ENCODE measurements at places on chromosomes 2 and 18. TPM values are rescaled to one million over a fixed set of nuclear protein-coding genes. Genes with fewer than 3 reads are reported as not detected.
A peak's percentile ranks its signal among the peaks of the same experiment; 100 is the strongest.

Gene SGO2
- 13.1 TPM for total RNA-seq

- no peak overlapping the region for H3K4me3 ChIP-seq
- no peaks in the 10 kb centered on the region for H3K4me1 ChIP-seq
- H3K27me3 ChIP-seq = peaks cover 17% of the 10 kb centered on the region
These were observed 341.8 kb downstream of the ALK start for GRCh38 chr2:29579495-29580169.

- no peak overlapping the region for H3K27ac ChIP-seq
- H3K4me3 ChIP-seq = no peak overlapping the region
- no peaks in the 10 kb centered on the region for H3K27me3 ChIP-seq
- peaks cover 5% of the 10 kb centered on the region for H3K4me1 ChIP-seq
- DNase-seq = no peak
- peaks cover 7% of the 10 kb centered on the region for H3K36me3 ChIP-seq
These were observed 10.9 kb downstream of the ALS2 start for GRCh38 chr2:201769666-201770373.

Gene MDH1B
- total RNA-seq = 2.8 TPM

DNA sequence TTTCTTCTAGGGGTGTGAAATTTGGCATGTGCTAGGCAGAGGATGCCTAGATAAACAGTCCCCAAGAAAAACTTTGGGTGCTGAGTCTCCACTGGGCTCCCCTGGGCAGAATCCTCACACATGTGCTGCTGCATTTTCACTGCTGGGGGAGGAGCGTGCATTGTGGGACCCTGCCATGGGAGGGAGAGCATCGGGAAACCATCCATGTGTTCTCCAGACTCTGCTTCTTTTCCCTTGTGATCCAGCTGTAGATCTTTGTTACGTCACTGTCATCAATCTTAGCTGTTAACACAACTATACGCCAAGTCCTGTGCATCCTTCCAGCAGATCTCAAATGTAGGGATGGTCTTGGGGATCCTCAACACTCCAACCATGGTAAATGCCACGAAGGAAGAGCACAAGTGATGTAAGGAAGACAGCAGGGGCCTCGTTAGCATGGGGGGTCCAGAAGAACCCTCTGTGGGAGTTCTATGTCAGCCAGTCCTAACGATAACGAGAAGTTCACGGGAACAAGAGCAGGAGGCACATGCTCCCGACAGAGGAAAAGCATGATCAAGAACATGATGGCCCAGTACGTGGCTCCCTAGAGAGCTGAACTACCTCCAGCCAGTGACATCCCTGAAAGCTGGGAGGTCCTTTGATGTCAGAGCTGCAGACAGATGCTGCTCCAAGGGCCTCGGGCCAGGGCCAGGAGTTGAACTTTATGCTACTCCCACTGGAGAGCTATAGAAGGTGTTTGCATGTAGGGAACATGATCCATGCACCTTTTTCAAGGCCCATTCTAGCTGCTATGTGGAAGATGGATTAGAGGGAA lies 41.1 kb upstream of the NPAS2 start:
- DNase-seq = no peak
- H3K27ac ChIP-seq = no peak overlapping the region
- H3K4me1 ChIP-seq = peaks cover 10% of the 10 kb centered on the region
- no peaks in the 10 kb centered on the region for H3K36me3 ChIP-seq

DNA sequence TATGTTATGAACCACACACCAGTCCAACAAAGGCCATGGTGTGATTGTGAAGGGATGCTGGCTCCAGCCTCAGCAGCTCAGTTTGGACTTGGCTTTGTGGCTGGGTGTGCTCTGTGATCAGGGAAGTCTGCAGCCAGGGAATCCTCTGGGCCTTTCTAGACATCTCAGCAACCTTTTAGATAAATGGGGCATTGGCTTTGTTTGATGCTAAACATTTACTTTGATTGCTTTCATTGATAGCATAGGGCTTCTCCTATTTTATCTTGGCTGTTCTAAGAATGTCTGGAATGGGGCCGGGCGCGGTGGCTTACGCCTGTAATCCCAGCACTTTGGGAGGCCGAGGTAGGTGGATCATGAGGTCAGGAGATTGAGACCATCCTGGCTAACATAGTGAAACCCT lies 104.5 kb downstream of the VAPA start:
- H3K4me3 ChIP-seq = no peak overlapping the region
- no peaks in the 10 kb centered on the region for H3K36me3 ChIP-seq
- no peak for DNase-seq
- peaks cover 5% of the 10 kb centered on the region for H3K27me3 ChIP-seq
- H3K27ac ChIP-seq = peak overlapping the region; percentile 82

DNA sequence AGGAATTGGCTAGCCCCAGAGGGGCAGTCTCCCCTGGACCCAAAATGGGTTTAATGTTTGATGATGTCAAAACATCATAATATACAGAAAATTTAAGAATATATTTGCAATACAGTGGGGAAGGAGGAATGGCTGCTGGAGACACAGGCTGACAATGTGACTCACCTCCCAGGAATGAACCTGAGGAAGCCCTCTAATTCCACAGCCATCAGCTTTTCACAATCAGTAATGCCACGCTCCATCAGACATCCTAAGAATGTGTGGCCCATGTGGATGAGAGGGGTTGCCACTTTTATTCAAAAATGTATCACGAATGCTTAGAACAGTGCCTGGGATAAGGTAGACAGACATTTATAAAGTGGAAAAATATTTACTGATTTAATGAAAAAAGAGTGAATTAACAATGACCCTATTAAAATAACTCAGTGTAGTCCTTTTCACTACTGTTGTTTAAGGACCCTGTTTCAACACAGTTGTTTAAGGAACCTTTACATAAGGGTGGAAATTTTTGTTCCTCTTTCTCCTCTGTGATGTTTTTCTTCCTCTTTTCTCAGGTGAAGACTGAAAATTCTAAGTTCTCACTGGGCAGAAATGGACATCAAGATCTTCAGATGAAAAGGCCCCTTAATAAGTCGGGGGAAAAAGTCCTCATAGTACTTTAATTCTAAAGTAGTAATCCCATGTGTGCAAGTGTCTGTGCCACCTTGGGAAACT lies 17.5 kb upstream of the TMEM163 start:
- H3K4me3 ChIP-seq = no peak overlapping the region
- no peak overlapping the region for H3K27ac ChIP-seq
- H3K36me3 ChIP-seq = no peaks in the 10 kb centered on the region
- DNase-seq = no peak

DNA sequence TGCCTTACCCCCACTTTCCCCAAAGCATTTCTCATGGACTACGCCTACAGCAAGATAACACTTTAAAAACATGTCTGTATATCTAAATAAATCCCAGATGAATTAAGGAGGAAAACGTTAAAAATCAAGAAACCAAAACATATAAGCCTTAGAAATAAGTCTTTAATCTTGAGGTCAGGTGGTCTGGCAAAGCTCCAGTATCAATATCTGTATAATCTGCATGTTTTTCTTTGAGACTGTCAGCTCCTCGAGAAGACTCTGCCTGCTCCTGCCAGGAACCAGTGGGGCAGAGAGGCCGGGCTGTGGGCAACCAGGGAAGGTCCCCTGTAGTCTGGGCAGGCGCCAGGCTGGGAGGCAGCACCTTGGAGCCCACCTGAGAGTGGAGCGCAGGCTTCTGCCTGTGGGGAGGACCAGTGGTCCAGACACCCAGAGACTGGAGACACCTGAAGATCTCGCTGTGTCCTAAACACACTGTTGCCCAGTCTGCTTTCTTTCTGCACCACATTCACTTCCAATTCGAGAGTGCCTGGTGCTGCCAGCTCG lies 291.0 kb upstream of the SOX11 start:
- H3K36me3 ChIP-seq = no peaks in the 10 kb centered on the region
- no peak overlapping the region for H3K27ac ChIP-seq
- peaks cover 6% of the 10 kb centered on the region for H3K4me1 ChIP-seq
- DNase-seq = no peak
- peaks cover 10% of the 10 kb centered on the region for H3K27me3 ChIP-seq

Gene VIL1
- 305 TPM for total RNA-seq

DNA sequence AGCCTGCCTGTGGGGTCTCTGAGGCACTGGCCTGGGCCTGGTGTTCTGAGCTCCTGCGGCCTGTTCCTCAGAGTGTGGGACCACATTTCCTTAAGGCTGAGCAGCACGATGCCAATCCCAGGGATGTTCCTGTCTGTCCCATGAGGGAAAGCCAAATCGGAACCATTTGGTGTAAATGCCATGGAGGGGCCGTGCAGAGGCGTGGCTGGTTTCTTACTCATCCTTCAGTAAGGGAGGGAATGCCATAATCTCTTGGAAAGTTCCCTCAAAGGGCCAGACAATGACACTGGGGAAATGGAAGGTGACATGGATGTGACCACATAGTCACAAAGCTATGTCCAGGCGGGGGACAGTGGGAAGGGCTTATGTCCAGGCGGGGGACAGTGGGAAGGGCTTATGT lies 14.4 kb upstream of the PTMA start:
- peaks cover 3% of the 10 kb centered on the region for H3K4me1 ChIP-seq
- no peaks in the 10 kb centered on the region for H3K36me3 ChIP-seq
- DNase-seq = no peak
- no peak overlapping the region for H3K27ac ChIP-seq

DNA sequence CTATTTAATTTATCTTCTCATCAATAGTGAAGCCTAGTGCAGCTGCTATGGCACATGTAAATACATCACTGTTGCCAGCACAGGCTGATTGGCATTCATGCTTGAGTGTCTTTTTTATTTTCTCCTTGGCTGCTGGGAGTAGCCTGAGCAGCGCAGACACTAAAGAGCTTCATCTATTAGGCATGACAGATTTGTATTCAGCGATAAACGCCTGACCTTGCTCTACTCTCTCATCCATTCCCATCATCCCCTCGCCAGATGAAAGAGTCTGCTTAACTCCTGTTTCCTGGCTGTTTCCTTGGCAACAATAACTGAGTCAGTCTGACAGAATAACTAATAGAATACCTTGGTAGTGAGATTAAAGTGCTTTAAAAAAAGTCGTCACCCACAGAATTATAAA lies 753.6 kb downstream of the DCC start:
- no peaks in the 10 kb centered on the region for H3K27me3 ChIP-seq
- no peak overlapping the region for H3K4me3 ChIP-seq
- no peaks in the 10 kb centered on the region for H3K36me3 ChIP-seq
- DNase-seq = no peak
- H3K27ac ChIP-seq = no peak overlapping the region
